ENCODE measurements at places on chromosomes 2 and 18.

- DNase-seq, result no peak
Measured at GRCh38 chr2:119523952-119524694, at the start of gene SCTR. Gene SCTR (minus strand): TSS chr2:119524483. CDS start chr2:119524226, 257 bp downstream.

DNA sequence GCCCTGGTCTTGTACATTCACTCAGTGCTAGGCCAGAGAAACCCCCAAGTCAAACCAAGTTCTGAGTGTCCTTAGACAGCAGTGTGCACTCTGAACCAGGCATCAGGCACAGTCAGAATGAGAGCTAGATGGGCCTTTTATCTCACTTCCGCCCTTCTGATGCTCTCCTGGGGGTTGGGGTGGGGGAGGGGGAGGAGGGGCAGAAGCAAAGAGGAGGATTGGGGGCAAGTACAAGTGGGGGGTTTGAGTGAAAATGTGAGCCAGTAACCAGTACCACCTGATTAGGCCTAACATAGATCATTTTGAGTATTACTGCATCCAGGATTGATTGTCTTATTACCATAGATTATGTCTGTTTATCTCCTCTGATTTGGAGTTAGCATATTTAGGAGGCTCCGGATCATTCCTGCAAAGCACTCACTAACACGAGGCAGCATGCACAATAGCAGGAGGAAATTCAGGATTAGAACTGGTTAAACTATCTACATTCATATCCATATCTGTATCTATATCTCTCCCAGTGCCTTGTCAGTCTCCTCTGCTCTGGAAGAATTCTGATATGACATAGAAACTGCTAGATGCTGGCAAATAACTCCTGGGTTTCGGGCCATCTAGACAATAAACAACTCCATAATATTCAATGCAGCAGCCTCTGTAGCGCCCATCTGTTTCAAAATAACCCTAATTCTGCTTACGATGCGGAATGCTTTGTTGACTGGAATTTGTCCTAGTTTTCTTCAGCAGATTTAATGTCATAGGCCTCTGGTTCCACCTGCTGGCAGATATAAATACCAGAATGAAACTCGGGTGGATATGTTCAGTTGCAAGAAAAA, 149.1 kb downstream of the RHBDD1 start:
- DNase-seq, result no peak

DNA sequence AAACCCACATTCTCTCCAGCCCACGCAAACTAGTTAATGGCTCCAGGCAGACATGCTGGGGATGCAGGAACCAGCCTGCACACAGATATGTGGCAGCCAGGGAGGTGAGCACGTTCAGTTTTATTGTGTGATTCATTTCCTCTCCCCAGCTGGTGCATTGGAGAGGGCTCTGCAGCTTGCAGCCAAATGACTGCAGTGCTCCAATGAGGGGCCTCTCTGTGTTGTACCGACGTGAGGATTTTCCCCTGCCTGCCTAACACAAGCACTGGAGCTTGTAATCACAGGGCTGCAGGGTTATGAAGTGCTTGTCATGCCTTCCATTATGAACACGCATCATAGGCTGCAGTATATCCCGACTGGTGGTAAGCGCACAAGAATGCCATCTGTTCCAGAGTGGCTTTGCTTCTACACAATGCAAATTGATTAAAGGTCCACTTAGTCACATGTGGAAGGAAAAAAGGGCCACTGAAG, 92.3 kb upstream of the THUMPD2 start:
- DNase-seq, result peak; percentile 5

DNA sequence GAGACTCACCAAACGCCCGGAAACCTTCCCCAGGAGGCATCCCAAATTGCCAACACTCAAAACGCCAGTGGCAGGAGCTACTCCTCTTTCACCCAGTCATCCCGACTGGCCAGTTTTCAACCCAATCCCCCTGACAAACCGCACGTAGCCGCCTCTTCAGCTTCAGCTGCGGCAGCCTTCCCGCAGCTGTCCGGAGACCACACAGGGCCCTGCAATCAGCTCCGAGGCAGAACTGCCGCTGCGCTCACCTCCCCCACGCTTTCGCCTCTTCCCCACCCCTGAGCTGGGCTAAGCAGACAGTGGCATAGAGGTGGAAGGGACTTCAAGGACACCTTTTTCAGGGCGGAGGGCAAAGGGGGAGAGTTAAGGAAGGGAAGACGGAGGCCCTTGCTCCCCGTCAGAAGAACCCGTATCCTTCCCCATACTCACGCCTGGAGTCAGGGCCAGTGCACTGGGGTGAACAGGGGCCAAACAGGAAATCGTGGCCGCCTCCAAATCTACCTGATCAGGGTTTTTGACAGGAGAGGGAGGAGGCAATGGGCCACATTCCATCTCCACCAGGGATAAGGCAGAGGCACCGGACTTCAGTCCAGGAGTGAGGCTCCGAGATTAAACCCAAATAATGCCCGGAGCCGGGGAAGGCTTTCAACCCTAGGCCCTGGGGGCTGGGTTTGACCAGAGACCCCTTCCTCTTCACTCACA, 16.9 kb downstream of the CYP26B1 start:
- DNase-seq, result no peak

GRCh38 chr2:41736586-41736985, 311.2 kb upstream of the PKDCC start:
- DNase-seq, result no peak

DNA sequence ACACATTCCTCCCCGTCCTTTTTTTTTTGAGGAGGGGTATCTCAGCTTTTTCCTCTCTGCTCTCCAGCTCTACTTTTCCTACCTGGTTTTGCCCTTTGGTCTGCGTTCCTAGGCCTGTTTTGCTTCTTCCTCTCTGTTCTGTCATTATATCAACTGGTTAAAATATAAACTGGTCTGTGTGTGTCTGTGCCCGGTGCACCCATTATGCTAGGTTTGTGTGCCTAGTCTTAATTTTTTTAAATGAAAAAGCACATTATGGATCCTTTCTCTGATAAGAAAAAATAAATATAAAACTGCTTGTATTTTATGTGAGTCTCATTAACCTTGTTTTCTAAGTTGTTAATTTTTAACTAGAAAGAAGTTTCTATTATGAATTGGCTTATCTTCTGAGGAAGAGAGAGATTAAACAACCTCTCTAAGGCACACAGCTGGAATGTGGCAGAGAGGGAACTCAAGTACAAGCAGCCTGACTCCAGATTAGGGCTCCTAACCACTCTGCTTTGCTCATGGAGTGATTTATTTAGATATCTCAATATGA, 17.4 kb downstream of the SLC38A11 start:
- DNase-seq, result no peak

- no peak for DNase-seq
Measured at GRCh38 chr2:199716807-199717586, 134.0 kb downstream of the FTCDNL1 start.

DNA sequence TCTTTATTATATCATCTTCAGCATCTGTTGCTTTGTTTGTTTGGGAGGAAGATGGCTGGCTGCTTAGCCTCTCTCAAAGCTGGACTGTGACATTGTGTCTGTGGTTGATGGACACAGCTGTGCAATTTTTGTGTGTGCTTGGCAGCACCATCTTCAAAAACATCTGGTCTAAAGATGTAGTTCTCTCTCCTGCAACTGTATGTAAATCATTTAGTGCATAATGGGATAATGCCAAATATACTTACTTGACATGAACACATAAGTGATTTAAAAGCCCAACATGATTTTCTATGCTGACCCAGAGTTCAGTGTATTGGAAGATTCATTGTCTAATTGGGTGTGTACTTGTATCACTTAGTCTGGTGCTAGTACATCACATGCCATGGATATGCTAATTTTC, 112.2 kb downstream of the MAP4K4 start:
- no peak for DNase-seq

DNA sequence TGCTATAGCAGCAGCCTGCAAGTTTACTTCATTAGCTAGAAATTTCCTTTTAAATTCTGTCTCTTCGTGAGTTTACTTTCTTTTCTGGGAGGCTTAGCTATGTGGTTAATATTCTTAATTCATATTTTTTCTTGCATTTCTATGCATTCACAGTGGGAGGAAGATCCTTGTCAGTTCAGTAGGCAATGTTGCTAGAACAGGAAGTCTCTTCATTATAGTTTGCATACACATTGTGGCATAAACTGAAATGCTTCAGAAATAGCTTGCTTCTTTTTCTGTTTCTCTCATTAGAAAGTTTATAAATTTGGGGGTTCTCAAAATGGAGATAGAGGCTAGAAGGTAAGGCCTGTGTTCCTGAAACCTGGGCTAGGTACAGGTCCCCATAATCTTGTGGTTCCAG, 8.1 kb upstream of the ARHGAP15 start:
- DNase-seq, result no peak

- no peak for DNase-seq
Measured at GRCh38 chr2:149155196-149155969, 116.9 kb downstream of the LYPD6B start.

GRCh38 chr2:27353762-27354596, 2.6 kb downstream of the GTF3C2 start:
- DNase-seq, result no peak

DNA sequence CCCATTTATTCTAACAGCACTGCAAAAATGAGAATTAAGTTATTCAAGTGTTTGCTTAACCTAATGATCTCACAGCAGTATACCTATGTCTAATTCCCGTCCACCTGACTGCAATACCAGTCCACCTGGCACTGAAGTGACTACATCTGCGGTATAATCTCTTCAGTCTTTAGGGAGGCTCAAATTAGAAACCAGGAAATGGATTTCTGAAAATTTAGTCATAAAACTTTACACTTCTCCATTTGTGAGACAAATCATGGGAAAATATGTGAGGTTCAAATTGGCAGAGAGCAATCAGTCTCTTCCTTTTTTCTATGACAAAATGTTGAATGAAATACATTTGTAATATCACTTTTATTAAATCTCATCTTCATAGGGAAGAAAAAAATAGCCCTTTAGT, 33.0 kb downstream of the FTCDNL1 start:
- DNase-seq, result no peak

GRCh38 chr2:29110916-29111535, 4.2 kb upstream of the CLIP4 start:
- DNase-seq, result no peak

DNA sequence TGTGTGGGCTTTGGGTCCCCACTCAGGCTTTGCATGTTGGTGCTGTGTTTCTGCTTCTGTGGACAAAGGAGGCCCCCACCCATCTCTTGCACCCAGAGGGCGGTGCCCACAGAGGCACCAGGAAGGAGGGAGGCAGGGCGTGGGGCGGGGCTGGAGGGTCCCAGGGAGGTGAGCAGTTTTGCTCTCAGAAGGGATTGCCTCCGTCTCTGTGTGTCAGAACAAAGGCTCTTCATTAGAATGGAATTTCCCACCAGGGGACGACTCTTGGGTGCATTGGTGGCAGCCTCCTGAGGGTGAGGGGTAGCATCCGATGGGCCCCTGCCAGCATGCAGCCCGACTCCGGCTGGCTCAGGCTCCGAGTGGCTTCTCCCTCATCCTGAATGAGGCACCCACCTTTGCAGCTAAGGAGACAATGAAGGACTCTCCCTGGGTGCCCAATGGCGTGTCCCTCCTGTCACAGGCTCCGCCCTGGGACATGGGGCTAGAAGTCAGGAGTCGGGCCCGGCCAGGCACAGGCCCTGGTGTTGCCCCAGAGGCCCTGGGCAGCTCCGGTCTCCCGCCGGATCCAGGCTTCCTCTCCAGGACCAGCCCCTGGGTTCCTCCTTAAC, 7.0 kb upstream of the ERFE start:
- no peak for DNase-seq

GRCh38 chr2:230778350-230779063, 65.9 kb downstream of the CAB39 start:
- no peak for DNase-seq

GRCh38 chr2:170321526-170321925, 143.6 kb downstream of the MYO3B start:
- DNase-seq, result no peak

GRCh38 chr2:5409898-5410381, 282.2 kb upstream of the SOX11 start:
- DNase-seq, result no peak

- DNase-seq, result no peak
Measured at GRCh38 chr2:117481608-117482007, 332.9 kb upstream of the DDX18 start.

GRCh38 chr2:190235551-190236075, 84.0 kb downstream of the HIBCH start:
- DNase-seq, result no peak
